HCT116 (cell line): ENCODE measurements at places on chromosomes 7 and 10. TPM values are rescaled to one million over a fixed set of nuclear protein-coding genes. Genes with fewer than 3 reads are reported as not detected.

DNA sequence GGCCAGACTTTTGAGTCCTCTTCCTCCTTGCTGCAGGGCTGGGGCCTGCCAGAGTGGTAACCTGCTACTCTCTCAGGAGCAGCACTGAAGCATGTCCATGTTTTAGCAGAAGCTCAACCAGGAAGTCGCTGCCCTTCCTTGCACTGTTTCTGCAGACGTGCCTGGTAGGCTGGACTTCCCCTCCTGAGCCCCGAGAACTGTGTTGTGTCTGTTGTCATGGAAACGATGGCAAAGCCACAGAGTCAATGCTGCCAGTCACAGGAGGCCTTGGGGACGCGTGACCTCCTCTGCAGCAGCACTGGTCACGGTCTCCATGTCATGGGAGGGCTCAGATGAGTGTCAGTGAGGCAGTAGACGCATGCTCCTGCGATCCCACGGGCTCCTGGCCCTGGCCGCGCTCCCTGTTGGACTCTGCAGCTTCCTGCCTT lies 145.5 kb downstream of the FANK1 start:
- H3K27me3 ChIP-seq: 0 out of 2 replicates have a peak, but pooled peaks cover 3% of the 10 kb centered on the region
- H3K4me3 ChIP-seq: no peak overlapping the region
- no peak overlapping the region for H3K27ac ChIP-seq
- no peak for DNase-seq

DNA sequence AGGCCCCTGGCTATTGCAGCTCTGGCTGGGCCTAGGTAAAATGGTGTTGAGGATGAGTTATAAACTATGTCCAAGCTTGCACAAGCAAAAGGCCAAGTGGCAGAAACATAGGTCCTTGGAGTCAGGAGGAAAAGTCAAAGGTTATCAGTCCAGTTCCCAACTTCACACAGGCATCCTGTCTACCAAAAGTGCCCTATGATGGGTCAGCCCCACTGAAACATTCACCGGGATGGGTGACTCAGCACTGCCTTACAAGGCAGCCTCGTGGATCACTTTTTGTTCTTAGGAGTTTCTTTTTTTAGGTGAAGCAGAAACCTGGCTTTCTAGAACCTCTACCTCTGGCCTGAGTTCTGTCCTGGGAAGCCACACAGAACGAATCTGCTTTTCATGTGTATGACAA lies 158.8 kb upstream of the LYZL2 start:
- no peak overlapping the region for H3K4me3 ChIP-seq
- H3K27ac ChIP-seq: no peak overlapping the region
- no peaks in the 10 kb centered on the region for H3K36me3 ChIP-seq
- no peaks in the 10 kb centered on the region for H3K4me1 ChIP-seq

- peak; percentile 65 for DNase-seq
- peak overlapping the region; percentile 35 for H3K4me3 ChIP-seq
- no peaks in the 10 kb centered on the region for H3K36me3 ChIP-seq
- peaks cover 50% of the 10 kb centered on the region for H3K4me1 ChIP-seq
These were observed 31.9 kb downstream of the LCOR start for GRCh38 chr10:96863922-96864543.

Gene CPEB3
- total RNA-seq: 3.0 TPM

Gene PNLIPRP1
- total RNA-seq: 1.6 TPM

Gene AKR1C3
- total RNA-seq: 3.0 TPM

DNA sequence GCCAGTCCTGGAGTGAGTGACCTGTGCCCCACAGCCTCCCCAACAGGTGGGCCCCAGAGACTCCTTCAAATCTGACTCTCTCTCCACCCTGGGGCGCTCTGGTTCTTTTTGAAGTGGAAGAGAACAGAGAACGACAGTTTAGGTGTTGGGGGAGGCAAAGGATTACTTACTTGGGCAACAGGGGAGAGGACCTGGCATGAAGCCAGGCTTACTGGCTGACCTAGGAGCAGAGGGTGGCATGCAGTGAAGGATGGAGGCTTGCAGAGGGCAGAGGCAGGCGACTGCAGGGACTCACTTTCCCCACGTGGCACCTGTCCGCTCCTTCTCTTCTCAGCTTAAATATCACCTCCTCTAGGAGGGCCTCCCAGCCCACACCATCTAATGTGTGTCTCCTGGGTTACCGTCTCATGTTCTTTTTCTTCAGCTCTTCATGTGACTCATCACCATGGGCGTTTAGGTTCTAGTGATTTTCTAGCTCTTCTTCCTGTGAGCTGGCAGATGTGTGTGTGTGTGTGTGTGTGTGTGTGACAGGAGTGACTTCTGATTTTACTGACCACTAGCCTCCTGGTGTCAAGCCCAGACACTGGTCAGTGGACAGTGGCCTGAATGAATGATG lies 15.5 kb downstream of the LZTS2 start:
- no peaks in the 10 kb centered on the region for H3K27me3 ChIP-seq
- H3K4me1 ChIP-seq: peaks cover 59% of the 10 kb centered on the region
- H3K27ac ChIP-seq: no peak overlapping the region
- no peak for DNase-seq

- H3K36me3 ChIP-seq: no peaks in the 10 kb centered on the region
- H3K4me3 ChIP-seq: peak within 1 kb of the TSS; percentile 82
- peaks cover 14% of the 10 kb centered on the region for H3K4me1 ChIP-seq
- H3K27ac ChIP-seq: peak within 1 kb of the TSS; percentile 61; the same call in 1 of the 2 replicates
These were observed at the start of gene TET1 for GRCh38 chr10:68560186-68560942. Gene TET1 (plus strand): TSS chr10:68560337. CDS start chr10:68572339, 12,002 bp downstream.

GRCh38 chr10:5014936-5015335 lies 11.3 kb upstream of the AKR1C2 start:
- no peak for DNase-seq
- no peaks in the 10 kb centered on the region for H3K27me3 ChIP-seq
- no peak overlapping the region for H3K4me3 ChIP-seq
- H3K27ac ChIP-seq: no peak overlapping the region
- no peaks in the 10 kb centered on the region; the same call in 1 of the 2 replicates for H3K4me1 ChIP-seq

Gene COL17A1
- 3.5 TPM for total RNA-seq

- no peak overlapping the region for H3K27ac ChIP-seq
- H3K4me3 ChIP-seq: no peak overlapping the region
- no peaks in the 10 kb centered on the region for H3K36me3 ChIP-seq
- H3K4me1 ChIP-seq: no peaks in the 10 kb centered on the region
- H3K27me3 ChIP-seq: no peaks in the 10 kb centered on the region
- no peak for DNase-seq
These were observed 123.6 kb downstream of the ZNF248 start for GRCh38 chr10:37733822-37734221.

Gene LDB3
- 0.20 TPM for total RNA-seq

- H3K4me1 ChIP-seq: no peaks in the 10 kb centered on the region
- no peak for DNase-seq
- no peaks in the 10 kb centered on the region for H3K36me3 ChIP-seq
- no peak overlapping the region for H3K27ac ChIP-seq
- H3K4me3 ChIP-seq: no peak overlapping the region
These were observed 307.4 kb upstream of the LRGUK start for GRCh38 chr7:133819695-133820094.

GRCh38 chr10:8511026-8511425 lies 456.5 kb downstream of the GATA3 start:
- no peaks in the 10 kb centered on the region for H3K27me3 ChIP-seq
- H3K36me3 ChIP-seq: no peaks in the 10 kb centered on the region
- DNase-seq: no peak

Gene RELN
- total RNA-seq: 0.20 TPM

DNA sequence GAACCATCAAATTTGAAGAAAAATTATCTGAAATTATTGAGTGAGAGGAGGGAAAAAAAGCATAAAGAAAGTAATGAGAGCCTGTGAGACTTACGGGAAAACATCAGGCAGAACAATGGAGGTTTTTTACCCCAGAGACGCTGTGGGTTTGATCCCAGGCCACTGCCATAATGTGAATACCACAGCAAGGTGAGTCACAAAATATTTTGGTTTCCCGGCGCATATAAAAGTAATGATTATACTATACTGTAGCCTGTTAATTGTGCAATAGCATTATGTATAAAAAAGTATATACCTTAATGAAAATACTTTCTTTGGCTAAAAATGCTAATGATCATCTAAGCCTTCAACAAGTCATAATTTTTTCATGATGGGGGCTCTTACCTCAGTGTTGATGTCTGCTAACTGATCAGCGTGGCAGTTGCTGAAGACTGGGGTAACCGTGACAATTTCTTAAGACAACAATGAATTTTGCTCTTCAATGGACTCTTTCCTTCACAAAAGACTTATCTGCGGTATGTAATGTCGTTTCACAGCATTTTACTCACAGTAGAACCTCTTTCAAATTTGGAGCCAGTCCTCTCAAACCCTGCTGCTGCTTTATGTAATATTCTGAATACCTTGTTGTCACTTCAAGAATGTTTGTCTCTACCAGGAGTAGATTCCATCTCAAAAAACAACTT lies 97.0 kb upstream of the FAM20C start:
- no peaks in the 10 kb centered on the region; the same call in 1 of the 2 replicates for H3K4me1 ChIP-seq
- H3K4me3 ChIP-seq: no peak overlapping the region
- H3K27ac ChIP-seq: no peak overlapping the region
- no peaks in the 10 kb centered on the region for H3K36me3 ChIP-seq
- no peak for DNase-seq

Gene CCZ1B
- total RNA-seq: 54.5 TPM

DNA sequence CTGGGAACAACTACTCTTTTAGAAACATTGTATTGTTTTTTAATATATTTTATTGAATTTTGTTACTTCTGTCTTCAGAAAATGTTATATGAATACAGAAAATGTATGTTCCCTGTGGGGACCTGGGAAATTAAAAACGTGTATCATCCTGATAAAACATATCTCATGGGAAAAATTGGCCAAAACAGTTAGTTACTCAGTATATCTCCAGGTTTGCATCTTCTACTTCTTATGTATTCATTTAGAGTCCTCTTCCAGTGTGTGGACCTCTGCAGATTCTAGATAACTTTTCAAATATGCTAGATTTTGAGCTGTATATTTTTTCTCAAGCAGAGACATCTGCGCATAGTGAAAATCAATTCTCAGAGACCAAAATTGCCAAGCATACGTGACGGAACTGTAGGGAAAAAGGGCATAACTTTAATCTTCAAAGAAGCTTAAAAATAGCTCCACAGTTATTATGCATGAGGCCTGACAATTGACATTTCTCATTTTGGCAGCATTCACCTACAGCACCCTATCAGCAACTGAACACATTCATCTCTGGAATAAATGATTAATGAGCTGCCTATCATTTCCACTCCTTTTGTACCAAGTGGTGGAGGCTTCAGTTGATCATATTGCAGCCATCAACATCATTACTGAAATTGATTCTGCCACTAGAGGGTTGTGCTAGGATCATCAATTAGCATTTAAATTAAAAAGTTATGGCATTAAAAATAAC lies 26.4 kb upstream of the UMAD1 start:
- H3K36me3 ChIP-seq: no peaks in the 10 kb centered on the region
- no peaks in the 10 kb centered on the region for H3K27me3 ChIP-seq
- H3K4me1 ChIP-seq: no peaks in the 10 kb centered on the region

Gene AOAH
- total RNA-seq: 1.1 TPM

- H3K4me1 ChIP-seq: no peaks in the 10 kb centered on the region
- DNase-seq: no peak
- no peaks in the 10 kb centered on the region for H3K36me3 ChIP-seq
- no peak overlapping the region for H3K4me3 ChIP-seq
- H3K27me3 ChIP-seq: no peaks in the 10 kb centered on the region
These were observed 144.5 kb upstream of the PTN start for GRCh38 chr7:137488038-137488437.

Gene EZH2
- total RNA-seq: 55.2 TPM

Gene TRPV6
- 1.7 TPM for total RNA-seq

Gene SEMA3D
- total RNA-seq: 1.4 TPM

DNA sequence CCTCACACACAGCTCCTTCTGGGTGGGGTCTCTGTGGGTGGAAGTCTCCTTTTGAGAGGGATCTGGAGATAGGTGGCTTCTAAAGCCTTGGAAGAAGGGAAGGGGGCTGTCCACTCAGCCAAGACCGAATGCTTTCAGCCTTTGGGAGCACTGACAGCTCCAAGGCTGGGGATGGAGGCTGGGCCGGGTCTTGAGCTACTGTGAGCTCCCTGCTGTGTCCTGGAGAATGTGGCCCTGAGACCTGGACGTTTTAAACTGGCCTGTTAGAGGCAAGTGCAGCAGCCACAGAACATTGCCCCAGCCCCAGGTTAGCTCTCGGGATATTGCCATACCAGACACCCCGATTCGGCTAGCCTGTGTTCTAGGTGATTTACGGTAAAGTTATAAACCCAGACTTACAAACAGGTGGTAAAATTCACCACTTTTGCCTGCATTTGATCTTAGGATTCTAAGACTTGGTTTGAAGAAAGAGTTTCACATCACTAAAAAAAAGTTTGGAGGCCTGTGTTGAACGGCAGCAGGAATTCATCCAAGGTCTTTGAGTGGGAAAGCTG lies 548.5 kb upstream of the FOXK1 start:
- H3K27me3 ChIP-seq: no peaks in the 10 kb centered on the region
- no peak for DNase-seq
- H3K36me3 ChIP-seq: no peaks in the 10 kb centered on the region
- no peak overlapping the region for H3K4me3 ChIP-seq
